NCI-H2171 treated with DMSO at 0.1 percent for 48 hours (cell line): ENCODE measurements at places on chromosomes 2 and 18.

DNA sequence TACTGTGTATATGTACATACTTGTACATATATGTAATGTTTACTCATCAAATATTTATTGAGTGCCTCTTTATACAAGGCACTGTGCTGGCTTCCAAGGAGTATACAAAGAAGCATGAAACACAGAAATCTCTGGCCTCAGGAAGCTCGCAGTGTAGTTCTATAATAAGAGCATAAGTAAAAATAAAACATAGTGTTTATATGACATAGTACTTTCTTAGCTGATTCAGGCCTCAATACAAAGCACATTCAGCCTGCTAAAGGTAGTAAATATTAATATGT is 13.9 kb downstream of the STAMBP start:
- DNase-seq: no peak

DNA sequence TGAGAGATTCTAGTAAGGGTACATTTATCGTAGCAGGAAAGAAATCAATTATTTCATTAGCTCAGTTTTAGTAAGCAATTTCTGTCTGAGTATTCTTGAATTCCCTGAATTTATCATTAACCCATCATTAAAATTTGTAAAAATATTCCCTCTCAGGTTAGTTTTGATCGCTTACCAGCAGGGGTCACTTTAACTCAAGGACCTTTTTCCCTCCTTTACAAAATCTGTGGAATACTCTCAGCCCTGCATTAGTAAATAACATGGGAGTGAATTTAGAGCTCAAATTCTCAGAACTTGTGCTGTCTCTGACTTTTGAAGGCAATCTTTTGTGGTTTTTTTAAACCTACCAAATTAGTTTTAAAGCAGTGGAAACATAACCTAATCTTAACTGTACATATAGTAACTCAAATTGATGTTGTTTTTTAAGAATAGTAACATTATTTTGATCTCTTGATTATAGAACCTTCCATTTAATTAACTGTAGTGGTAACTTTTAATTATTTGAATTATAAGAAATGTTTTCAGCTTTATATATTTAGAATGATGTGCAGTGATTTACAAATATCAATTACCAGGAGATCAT is 97.2 kb downstream of the AGPS start:
- peak; percentile 60 for DNase-seq

GRCh38 chr2:111116843-111117597 is 3.7 kb upstream of the BCL2L11 start:
- DNase-seq: peak; percentile 89

GRCh38 chr2:230322561-230323384 is 4.2 kb upstream of the SP140L start:
- no peak for DNase-seq

GRCh38 chr2:190578158-190579057 is 43.9 kb upstream of the NEMP2 start:
- DNase-seq: no peak

GRCh38 chr18:36724169-36724568 is 104.6 kb downstream of the TPGS2 start:
- no peak for DNase-seq

GRCh38 chr18:45856531-45856930 is 31.1 kb downstream of the SIGLEC15 start:
- DNase-seq: no peak

GRCh38 chr2:227607941-227608340 is 6.7 kb downstream of the SCYGR3 start:
- no peak for DNase-seq

- no peak for DNase-seq
These were observed 48.6 kb downstream of the KIAA2012 start for GRCh38 chr2:202121532-202122162.

DNA sequence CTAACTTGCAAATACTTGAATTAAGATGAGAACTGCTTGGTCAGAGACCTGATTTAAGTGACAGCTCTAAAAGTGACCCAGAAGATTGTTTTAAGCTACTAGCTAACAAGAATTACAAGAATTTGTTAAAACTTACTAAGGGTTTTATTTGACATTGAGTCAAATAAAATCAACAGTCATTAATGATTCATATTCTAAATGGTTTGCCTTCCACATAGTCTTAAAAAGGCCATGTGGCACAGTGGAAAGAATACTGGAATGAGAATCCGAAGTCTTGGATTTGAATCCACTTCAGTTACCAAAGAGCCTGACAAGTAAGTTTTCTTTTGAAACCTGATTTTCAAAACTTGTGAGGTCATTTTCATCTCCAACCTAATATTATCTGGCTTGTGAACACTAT is 489.3 kb downstream of the ADCYAP1 start:
- DNase-seq: no peak

DNA sequence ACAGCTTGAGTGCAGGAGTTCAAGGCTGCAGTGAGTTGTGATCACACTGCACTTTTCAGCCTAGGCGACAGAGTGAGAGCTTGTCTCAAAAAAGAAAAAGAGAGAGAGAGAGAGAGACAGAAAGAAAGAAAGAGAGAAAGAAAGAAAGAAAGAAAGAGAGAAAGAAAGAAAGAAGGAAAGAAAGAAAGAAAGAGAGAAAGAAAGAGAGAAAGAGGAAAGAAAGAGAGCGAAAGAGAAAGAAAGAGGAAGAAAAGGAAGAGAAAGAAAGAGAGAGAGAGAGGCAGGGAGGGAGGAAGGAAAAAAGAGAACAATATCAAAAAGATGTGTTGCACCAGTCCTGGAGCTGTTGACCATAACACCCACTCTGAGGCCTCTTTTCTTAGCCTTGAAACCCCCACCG is 89.8 kb upstream of the MBOAT2 start:
- no peak for DNase-seq

GRCh38 chr2:137192366-137193310 is 427.3 kb downstream of the THSD7B start:
- DNase-seq: no peak

GRCh38 chr18:34837769-34838272 is 127.7 kb downstream of the DTNA start:
- DNase-seq: no peak

GRCh38 chr2:203830304-203831055 is 37.1 kb upstream of the CTLA4 start:
- no peak for DNase-seq

- DNase-seq: no peak
These were observed 93.6 kb downstream of the BCL11A start for GRCh38 chr2:60459851-60460250.

- DNase-seq: no peak
These were observed 53.6 kb upstream of the UGP2 start for GRCh38 chr2:63788071-63788470.

- no peak for DNase-seq
These were observed 35.0 kb upstream of the CYP27C1 start for GRCh38 chr2:127255146-127255545.

GRCh38 chr2:190683802-190684201 is 34.9 kb downstream of the NAB1 start:
- no peak for DNase-seq

DNA sequence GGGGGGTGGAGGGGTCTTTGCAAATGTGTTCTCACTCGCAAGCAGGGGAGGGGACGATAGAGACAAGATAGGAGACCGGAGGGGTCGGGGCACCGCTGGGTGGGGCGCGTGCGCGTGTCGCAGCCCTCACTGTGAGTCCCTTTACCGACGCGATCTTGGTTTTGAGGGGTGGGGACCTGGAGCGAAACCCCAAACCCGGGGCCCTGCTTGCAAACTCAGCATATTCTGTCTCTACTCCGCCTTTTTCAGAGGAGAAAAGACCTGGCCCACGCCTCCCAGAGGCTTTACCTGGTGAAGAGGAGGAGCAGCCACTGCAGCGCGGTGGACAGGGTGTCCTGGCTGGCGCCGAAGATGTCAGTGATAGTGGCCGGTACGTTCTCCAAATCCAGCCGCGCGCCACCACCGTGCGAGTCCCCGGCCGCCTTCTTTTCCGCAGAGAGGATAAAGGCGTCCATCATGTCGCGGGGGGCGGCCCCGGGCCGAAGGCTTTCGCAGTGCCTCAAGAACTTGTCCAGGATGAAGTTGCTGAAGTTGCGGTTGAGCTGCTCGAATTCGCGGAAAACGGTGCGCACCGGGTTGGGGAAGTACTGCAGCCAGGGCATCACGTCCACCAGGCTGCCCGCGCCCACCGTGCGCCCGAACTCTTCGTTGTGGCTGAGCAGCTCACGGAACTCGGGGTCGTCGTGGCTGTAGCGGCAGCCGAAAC is 1.7 kb downstream of the CYP1B1 start:
- no peak for DNase-seq

- no peak for DNase-seq
These were observed 180.4 kb downstream of the CD8B2 start for GRCh38 chr2:106667478-106668070.

- no peak for DNase-seq
These were observed 107.1 kb downstream of the PIEZO2 start for GRCh38 chr18:11042247-11042646.

DNA sequence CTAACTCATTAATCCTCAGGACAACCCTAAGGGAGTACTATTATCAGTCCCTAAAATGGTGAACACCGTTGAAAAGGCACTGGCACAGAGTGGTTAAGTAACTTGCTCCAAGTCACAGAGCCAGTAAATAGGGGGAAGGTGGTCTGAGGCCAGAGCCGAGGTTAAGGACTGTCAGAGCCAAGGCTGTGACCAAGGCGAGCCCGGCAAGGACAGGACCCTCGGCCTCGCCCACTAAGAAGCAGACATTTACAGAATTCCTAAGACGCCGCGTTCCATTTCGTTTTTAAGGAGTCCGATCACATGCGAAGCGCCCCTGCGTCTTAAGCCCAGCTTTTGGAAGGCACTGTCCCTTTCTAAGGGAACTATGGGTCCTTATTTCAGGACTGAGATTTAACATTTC is 1.1 kb downstream of the PDIA6 start:
- DNase-seq: no peak

GRCh38 chr2:22673529-22673928 is 711.5 kb upstream of the KLHL29 start:
- no peak for DNase-seq

DNA sequence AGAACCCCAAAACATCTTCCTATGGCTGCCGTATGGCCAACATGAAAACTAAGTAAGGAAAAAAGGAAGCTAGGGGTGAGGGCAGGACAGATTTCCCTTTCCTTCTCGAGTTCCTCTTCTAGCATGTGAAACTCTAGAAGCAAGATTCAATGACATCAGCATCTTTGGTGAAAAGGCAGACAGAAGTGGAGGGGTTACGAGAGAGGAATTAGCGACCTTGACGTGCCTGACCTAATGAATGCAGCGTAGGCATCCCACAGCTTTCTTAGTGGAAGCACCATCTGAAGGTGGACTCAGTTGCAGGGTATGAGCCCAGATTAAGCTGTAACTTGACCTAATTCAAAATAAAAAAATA is 47.9 kb upstream of the PELI1 start:
- DNase-seq: no peak

DNA sequence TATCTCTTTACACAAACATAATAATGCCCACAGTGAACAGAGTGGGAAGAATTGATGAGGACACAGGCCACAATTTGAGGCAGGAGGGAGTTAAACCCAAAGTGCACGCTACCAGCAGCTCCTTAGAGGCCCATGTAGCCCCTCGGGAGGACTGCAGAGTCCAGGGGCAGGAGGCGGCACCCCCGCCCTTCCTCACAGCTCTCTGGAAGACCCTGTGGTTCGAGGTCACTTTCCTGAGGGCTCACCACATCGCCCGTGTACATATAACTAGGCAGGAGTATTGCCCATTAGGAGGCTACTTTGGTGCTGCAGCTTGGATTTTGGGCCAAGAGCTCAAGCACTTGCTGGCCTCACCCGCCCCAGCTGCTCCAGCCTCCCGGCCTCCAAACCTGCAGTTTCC is 22.2 kb upstream of the CIDEA start:
- DNase-seq: no peak

GRCh38 chr2:134143568-134143967 is 110.3 kb upstream of the MGAT5 start:
- peak; percentile 32 for DNase-seq

GRCh38 chr2:30997979-30998378 is 140.3 kb downstream of the GALNT14 start:
- DNase-seq: no peak

DNA sequence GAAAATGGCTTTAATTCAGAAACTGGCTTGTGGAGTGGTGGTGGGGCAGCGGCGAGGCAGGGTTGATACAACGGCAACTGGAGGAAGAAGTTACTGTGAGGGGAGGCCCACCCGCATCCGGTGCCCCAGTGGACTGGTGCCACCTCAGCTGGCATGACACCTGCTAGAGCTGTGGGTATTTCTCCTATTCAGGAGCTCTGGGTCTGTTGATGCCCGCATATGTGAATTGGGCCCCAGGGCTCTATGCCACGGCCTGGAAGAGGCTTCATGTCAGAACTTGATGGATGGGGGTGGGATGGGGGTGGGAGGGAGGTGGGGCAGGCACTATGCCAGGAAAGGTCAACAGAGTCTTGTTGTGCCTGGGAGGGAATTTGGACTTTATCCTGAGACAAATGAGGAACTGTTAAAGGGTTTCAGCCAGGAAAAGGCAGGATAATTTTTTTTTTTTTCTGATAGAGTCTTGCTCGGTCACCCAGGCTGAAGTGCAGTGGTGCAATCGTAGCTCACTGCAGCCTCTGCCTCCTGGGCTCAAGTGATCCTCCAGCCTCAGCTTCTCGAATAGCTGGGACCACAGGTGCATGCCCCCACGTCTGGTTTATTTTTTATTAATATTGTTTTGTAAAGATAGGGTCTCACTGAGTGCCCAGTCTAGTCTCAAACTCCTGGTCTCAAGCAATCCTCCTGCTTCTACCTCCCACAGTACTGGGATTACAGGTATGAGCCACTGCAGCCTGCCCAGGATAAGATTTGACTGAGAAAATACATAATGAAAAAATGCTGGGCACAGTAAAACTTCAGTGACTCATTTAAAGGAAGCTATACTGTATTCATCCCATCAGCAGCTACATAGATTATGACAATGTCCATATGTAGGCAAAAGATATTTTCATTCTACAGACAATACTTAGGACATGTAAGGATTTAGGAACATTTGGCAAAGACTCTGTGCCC is 52.6 kb downstream of the SH2D6 start:
- no peak for DNase-seq

DNA sequence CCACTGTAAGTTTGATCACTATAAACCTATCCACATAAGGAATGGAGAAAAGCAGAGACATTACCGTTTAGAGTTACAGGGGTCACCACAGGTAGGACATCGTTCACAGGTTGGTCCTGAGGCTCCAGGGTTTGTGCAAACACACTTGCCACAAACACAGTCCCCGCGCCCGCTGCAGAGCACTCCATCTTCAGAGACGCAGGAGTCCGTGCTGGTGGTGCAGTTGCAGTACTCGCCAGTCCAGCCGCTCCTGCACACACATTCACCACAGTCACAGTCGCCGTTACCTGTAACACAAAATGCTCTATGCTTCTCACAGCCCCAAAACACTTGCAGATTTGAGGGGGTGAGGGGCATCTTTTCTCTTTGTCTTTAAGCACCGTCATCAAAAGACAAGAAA is 63.9 kb upstream of the PLA2R1 start:
- DNase-seq: no peak

DNA sequence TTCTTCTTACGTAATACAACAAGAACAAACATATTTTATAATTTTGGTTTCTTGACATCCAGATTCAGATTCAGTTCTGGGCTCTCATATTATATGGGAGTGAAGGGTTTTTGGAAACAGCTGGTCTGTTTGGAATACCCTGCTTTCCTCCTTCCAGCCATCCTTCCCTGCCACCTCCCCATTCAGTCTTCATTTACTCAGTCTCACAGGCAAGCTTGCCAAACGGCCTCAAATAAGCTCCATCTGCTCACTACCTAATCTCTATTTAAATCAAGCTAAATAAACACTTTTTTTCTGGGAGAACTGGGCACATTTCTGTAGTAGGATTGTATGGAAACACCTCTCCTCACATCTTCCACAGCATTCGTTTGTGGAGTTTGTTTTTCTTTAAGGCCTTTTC is 147.5 kb downstream of the RND3 start:
- peak; percentile 96 for DNase-seq

GRCh38 chr2:113190871-113191270 is 17.1 kb downstream of the PSD4 start:
- no peak for DNase-seq

GRCh38 chr18:10562773-10563160 is 36.9 kb downstream of the NAPG start:
- DNase-seq: no peak
